ENCODE measurements at places on chromosomes 6 and 20.

GRCh38 chr6:166977621-166978525 is 21.3 kb upstream of the CEP43 start:
- peaks cover 19% of the 10 kb centered on the region for H3K4me1 ChIP-seq
- peak overlapping the region; percentile 54 for H3K27ac ChIP-seq
- peaks cover 39% of the 10 kb centered on the region for H3K36me3 ChIP-seq
- DNase-seq, result no peak
- H3K27me3 ChIP-seq, result no peaks in the 10 kb centered on the region
- H3K4me3 ChIP-seq, result no peak overlapping the region

DNA sequence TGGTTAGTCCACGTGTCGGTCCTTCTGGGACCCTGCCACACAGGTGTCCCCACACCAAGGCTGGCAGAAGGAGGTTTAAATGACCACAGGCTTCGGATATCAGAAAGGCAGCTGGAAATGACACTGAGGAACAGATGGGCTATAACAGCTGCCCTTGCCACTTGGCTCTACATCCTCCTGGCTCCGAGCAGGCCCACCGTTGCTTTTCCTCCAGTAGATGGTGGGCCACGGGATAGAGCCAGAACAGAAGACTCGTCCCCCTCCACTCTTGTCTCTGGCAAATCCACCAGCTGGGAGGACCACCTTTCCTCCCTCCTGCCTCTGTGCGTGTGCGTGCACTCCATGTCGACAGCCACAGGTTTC is 17.6 kb downstream of the WRNIP1 start:
- H3K4me3 ChIP-seq, result no peak overlapping the region
- no peak for DNase-seq
- no peaks in the 10 kb centered on the region for H3K27me3 ChIP-seq
- H3K4me1 ChIP-seq, result peaks cover 8% of the 10 kb centered on the region

DNA sequence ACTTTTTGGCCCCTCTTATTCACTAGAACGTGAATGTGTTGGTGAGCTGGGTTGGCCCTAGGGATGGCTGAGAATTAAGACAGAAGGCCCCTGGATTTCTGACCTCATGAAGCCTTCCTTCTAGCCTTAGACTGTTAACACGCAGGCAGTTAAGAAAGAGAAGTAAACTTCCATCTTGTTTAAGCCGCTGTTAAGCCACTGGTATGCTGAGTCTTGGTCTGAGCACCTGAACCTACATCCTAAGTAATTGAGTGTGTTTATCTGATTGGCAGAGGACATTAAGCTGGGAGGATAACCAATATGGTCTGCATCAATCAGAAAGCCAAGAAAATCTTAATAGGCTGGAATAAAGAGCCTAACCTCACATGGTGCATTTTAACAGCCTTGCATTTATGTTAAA is 535.0 kb upstream of the ARID1B start:
- no peak overlapping the region for H3K4me3 ChIP-seq
- H3K27ac ChIP-seq, result no peak overlapping the region
- no peak for DNase-seq
- H3K27me3 ChIP-seq, result no peaks in the 10 kb centered on the region
- H3K4me1 ChIP-seq, result no peaks in the 10 kb centered on the region
- H3K36me3 ChIP-seq, result no peaks in the 10 kb centered on the region

DNA sequence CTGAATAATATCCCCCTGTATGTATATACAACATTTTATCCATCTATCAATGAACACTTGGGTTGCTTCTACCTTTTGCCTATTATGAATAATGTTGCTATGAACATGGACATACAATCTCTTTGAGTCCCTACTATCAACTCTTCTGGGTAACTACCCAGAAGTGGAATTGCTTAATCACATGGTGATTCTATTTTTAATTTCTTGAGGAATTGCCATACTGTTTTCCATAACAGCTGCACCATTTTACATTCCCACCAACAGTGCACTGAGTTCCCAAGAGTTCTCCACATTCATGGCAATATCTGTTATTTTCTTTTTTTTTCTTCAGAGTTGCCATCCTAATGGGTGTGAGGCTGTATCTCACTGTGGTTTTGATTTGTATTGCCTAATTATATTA is 88.3 kb downstream of the ZHX3 start:
- peaks cover 37% of the 10 kb centered on the region for H3K4me1 ChIP-seq
- H3K27ac ChIP-seq, result no peak overlapping the region
- H3K36me3 ChIP-seq, result no peaks in the 10 kb centered on the region
- peaks cover 3% of the 10 kb centered on the region for H3K27me3 ChIP-seq
- no peak overlapping the region for H3K4me3 ChIP-seq

DNA sequence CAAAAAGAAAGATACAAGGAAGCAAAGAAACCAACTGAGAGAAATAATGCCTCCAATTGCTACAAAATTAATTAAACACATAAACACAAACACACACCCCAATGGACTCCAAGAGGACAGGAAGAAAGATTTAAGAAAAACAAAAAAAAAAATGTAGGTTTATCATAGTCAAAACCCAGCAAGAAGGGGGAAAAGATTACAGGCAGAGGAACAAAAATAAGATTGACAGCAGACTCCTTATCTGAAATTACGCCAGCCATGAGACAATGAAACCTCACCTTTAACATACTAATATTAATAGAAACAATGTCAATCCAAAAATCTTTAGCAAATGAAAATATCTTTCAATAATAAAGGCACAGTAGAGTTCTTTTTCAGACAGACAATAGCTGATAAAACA is 155.8 kb downstream of the RNGTT start:
- no peak overlapping the region for H3K4me3 ChIP-seq
- H3K36me3 ChIP-seq, result peaks cover 41% of the 10 kb centered on the region
- no peak for DNase-seq
- peaks cover 14% of the 10 kb centered on the region for H3K4me1 ChIP-seq

DNA sequence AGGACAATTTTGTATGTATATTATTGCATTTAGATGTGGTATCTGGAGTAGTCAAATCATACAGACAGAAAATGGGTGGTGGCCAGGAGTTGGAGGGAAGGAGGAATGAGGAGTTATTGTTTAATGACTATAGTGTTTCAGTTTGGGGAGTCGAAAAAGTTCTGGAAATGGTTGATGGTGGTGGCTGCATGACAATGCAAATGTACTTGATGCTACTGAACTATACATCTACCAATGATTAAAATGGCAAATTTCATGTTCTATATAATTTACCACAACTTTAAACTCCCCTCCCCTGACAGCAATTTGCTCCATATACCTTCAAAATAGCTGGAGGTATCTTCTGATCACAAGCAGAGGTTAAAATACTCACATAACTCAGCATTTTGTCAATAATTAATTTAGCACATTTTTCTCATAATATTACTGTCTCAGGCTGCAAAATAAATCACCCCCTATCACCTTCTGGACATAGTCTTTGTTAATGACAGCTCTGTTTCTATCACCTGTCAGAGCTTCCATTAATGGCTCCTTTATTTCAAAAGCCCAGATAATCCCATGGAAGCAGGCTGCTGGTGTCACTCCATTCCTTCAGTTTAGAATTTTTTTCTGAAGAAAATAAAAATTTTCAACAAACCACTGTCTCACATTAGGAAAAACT is 25.7 kb upstream of the RHAG start:
- no peak for DNase-seq
- H3K27ac ChIP-seq, result no peak overlapping the region
- H3K4me3 ChIP-seq, result no peak overlapping the region
- H3K4me1 ChIP-seq, result no peaks in the 10 kb centered on the region
- no peaks in the 10 kb centered on the region for H3K27me3 ChIP-seq

GRCh38 chr6:1527073-1527457 is 82.7 kb upstream of the FOXC1 start:
- H3K36me3 ChIP-seq, result no peaks in the 10 kb centered on the region
- peak; percentile 73 for DNase-seq
- H3K4me3 ChIP-seq, result no peak overlapping the region
- H3K27me3 ChIP-seq, result peaks cover 24% of the 10 kb centered on the region

DNA sequence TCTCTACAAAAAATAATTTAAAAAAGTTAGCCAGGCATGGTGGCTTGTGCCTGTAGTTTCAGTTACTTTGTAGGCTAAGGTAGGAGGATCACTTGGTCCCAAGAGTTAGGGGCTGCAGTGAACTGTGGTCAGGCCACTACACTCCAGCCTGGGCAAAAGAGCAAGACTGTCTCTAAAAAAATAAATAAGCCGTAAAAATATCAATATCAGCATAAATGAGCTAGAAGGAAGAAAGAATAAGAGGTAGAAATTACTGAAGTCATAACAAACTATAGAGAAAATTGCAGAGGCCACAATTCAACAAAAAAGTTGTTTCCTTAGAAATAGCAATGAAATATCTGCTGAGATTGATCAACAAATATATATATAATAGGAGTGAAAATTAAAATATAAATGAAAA is 827.3 kb upstream of the FLRT3 start:
- DNase-seq, result no peak
- no peaks in the 10 kb centered on the region for H3K36me3 ChIP-seq
- H3K4me1 ChIP-seq, result peaks cover 8% of the 10 kb centered on the region
- no peaks in the 10 kb centered on the region for H3K27me3 ChIP-seq

DNA sequence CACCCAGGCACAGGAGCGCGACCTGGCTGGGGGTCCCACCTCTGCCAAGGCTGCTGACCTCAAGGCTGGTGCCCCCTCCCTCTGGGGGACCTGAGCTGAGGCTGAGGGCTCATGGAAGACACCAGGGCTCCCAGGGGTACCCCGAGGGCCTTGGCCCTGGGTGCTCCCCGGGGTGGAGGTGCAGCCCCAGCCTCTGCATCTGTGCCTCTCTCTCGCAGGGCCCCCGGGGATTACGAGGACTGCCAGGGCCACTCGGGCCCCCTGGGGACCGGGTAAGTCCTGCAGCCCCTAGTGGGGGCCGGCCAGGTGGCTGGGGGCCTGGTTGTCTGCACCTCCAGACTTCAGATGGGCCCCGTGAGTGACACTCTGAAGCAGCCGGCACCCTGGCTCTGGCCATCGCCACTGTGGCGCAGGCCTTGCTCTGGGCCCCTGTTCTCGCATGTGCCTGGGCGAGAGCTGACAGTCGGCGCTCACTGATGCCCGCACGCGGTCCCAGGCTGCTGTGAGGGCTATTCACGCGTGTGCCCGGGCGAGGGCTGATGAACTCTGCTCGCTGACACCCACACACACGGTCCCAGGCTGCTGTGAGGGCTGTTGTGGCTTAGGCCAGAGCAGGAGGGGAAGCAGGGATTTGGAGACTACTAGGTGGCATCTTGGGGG is 9.3 kb downstream of the COL9A3 start:
- no peak overlapping the region for H3K4me3 ChIP-seq
- H3K4me1 ChIP-seq, result peaks cover 4% of the 10 kb centered on the region
- peaks cover 4% of the 10 kb centered on the region for H3K27me3 ChIP-seq
- no peaks in the 10 kb centered on the region for H3K36me3 ChIP-seq

- no peak overlapping the region for H3K27ac ChIP-seq
- H3K36me3 ChIP-seq, result no peaks in the 10 kb centered on the region
- H3K4me1 ChIP-seq, result no peaks in the 10 kb centered on the region
- H3K4me3 ChIP-seq, result no peak overlapping the region
- DNase-seq, result no peak
These were observed 44.9 kb downstream of the LRFN2 start for GRCh38 chr6:40542175-40542764.
